ENCODE measurements at places on chromosomes 6 and 20. TPM values are rescaled to one million over a fixed set of nuclear protein-coding genes. Genes with fewer than 3 reads are reported as not detected.

DNA sequence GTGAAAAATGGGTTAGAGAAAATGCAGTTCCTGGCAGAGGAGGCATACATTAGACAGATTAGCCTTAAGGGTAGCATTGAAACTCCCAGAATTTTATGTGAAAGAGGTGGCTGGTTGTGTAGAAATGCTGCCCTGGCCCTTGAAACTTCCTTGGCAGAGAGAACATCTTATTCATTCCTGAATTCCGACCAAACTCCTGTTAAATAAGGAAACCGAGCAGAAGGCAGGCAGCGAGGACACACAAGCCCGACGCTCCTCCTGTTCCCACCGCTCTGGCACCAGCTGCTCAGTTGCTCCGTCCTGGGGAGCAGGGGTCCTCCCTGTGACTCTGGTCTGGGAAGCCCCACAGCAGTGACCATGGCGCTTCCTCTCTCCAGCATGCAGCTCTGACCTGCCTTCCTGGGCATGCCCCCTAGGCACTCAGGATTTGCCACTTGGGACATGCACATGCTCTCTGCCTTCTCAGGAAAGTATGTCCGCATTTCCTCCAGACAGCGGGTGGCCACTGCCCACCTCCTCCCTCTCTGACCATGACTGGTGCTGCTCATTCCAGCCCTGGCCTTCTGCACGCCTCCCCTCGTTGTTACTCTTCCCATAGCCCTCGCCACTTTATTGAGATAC, 35.2 kb upstream of the CLDN20 start:
- DNase-seq, result peak; percentile 32

DNA sequence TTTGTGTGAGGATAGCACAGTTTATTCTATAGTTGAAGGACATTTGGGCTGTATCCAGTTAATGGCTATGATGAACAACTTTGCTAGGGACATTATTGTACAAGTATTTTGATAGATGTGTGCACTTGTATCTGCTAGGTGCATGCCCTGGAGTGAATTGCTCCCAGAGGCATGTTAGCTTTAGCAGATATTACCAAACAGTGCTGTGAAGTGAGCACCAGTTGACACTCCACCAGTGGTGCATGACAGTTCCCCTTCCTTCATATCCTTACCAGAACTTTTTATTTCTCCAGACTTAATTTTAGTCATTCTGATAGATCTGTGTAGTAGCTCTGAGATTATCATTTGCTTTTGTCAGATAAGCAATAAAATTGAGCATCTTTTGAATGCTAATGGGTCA, 48.9 kb upstream of the ENPP5 start:
- no peak for DNase-seq

DNA sequence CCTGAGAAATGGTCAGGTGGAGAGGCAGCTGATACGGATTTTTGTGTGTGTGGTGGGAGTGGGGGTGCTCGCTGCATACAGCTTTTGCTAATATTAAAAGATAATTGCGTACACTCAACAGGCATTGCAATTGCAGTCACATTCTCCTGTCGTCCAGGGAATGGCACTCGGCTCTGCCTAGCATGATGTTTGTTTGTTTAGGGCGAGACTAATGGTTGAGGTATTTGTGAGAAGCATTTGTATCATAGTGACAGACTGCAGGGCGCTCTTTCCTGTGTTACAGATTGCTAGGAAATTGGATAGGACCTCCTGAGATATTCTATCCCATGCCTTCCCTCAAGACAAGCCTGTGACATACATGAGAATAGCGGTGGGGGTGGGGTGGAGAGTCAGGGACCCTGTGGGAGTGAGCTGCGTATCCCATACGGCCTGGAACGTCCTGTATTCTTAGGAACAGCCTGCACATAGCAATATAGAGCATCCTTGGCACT, 207.4 kb downstream of the SOX4 start:
- no peak for DNase-seq

DNA sequence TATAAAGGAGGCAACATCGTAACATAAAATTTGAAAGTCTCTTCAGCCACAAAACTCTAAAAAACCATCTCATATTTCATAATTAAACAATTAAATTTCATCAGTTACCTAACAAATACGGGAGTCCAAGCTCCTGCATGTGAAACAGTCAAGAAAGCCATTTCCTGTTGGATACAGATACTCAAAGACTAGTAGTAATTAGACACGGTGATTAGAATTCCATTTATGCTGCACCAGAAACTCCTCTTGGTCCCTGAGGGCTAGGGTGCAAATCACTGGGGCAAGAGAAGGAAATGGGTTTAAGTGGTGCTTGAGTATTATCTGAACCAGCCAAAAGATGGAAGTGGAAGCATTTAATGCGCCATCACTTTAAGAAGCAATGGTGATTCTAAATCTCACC, 27.4 kb downstream of the TRAM2 start:
- DNase-seq, result no peak

Gene RGS17
- total RNA-seq, result 1.3 TPM

- DNase-seq, result no peak
Measured at GRCh38 chr6:50707652-50708300, 5.5 kb upstream of the TFAP2D start.

- DNase-seq, result no peak
Measured at GRCh38 chr6:53043581-53043980, 21.6 kb upstream of the FBXO9 start.

- no peak for DNase-seq
Measured at GRCh38 chr6:19322691-19323485, 514.3 kb upstream of the ID4 start.

- no peak for DNase-seq
Measured at GRCh38 chr20:8126841-8127378, 5.2 kb upstream of the PLCB1 start.

GRCh38 chr6:165854061-165854862, 191.2 kb upstream of the PDE10A start:
- no peak for DNase-seq

DNA sequence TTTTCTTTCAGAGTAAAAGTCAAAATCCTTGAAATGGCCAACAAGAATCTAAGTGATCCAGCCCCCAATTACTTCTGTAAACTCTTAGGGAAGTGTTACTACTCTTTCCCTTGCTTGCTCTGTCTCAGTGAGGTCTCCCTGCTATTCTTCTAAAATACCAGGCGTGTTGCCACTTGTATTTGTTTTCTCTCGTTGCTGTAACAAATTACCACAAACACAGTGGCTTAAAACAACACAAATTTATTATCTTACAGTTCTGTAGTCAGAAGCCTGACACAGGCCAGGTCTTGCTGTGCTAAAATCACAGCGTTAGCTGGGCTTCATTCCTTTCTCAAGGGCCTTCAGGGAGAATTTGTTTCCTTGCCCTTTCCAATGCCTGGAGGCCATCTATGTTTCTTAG, 59.9 kb downstream of the HECA start:
- peak; percentile 36 for DNase-seq

Gene FAM83C
- total RNA-seq, result not detected

Gene PLTP
- total RNA-seq, result 10.4 TPM

GRCh38 chr6:130412556-130413290, 46.9 kb downstream of the TMEM200A start:
- peak; percentile 67 for DNase-seq

Gene PLA2G7
- total RNA-seq, result not detected

DNA sequence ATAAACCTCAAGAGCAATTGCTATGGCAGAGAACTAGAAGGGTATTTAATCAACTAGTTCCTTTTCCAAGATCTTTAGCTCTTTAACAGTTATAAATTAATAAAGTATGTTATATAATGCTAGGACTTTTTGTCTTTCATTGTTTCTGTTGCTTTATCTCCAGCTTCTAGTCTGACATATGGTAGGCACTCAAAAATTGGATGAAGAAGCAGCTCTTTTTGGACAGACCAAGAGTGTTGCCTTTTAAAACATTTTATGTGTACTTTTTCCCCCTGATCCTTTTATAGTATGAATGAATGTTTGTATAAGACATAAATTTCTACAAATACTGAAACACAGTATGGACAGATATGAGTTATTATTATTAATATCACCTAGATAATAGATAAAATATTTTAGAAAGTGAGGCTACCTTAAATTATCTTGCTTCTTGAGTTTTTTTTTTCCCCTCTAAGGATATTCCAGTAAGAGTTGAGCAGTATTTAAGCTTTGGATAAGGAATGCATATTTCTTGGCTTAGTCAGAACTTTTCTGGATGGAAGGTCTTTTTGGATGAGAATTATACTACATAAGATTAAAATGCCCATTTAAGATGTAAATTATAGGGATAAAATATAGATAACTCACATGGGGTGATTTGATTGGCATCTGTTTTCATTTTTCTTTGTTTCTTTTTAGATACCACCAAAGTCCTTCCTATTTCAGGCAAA, 16.6 kb downstream of the LAMA2 start:
- no peak for DNase-seq

- no peak for DNase-seq
Measured at GRCh38 chr6:135269481-135269891, 88.4 kb downstream of the MYB start.

DNA sequence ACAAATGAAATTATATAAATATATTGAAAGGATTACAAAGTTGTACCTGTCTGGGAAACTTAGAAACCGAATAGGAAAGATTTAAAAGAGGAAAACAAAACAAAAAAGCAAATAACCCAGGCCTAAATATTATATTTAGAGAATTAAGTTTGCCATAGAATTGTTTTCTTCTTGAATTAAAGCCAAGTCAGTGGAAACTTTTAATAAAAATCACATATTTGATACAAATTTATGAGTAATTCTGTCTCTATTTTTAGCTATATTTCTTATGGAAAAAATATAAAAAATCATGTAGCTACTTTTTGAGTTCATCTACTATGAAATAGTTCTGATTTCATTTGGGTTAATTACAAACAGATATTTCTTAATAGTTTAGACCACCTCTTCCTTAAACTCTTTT, 470.2 kb upstream of the HSF2 start:
- no peak for DNase-seq

GRCh38 chr6:35327349-35328027, 14.9 kb upstream of the PPARD start:
- peak; percentile 60 for DNase-seq

- DNase-seq, result no peak
Measured at GRCh38 chr20:16129411-16129810, 443.8 kb downstream of the KIF16B start.

DNA sequence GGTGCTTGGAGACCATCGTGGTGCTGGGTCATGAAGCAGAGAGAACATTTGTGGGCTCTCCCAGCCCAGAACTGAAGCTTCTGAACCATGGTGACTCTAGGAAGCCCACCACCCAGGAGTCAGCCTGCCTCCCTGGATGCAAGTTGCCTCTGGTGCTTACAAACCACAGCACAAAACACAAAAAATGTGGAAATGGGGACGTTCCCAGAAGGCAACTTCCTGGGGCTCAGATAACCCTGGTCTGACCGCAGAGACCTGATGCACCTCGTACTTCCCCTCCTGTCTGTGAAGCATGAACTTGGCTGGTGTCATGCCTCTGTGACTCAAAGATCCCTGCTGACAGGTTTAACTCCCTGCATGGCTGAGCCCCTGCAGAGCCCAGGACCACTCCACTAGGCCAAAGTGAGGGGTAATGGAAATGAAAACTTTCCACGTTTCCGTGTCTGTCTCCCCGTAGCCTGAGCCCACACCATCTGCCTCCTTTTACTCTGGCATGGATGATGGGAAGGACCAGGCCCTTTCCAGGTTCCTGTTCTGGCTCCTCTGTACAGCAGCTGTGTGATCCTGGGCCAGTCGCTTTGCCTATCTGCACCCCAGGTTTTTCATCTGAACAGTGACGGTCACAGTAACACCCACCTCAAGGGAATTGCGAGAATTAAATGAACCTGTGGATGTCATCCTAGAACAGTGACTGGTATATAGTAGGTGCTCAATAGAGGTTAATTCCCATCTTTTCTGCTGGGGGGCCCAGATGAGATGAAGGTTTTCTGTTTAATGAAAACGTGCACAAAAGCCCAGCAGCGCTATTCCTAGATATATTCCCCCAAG, 57.7 kb downstream of the PPP1R16B start:
- DNase-seq, result no peak

Gene LINC00237
- not detected for total RNA-seq

Gene WFDC10B
- not detected for total RNA-seq

- peak; percentile 39 for DNase-seq
Measured at GRCh38 chr20:53707371-53708055, 113.9 kb upstream of the ZNF217 start.

DNA sequence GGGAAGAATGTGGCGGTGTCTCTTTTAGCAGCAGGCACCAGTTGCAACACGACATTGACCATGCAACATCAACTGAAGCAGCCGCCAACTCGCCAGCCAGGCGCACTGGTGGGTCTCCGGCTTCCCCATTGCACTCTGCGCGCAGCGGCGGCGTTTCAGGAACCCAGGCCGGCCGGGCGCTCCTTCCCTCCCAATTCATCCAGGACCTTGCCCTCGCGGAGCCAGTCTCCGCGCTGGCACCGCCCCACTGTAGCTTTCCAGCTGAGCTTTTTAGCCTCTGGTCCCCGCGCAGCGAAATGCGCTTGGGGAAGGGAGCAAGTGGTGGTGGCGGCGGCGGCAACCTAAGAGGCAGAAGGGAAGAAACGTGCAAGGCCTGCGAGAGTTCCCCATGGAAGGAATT, 297.9 kb upstream of the RIMS1 start:
- DNase-seq, result no peak

DNA sequence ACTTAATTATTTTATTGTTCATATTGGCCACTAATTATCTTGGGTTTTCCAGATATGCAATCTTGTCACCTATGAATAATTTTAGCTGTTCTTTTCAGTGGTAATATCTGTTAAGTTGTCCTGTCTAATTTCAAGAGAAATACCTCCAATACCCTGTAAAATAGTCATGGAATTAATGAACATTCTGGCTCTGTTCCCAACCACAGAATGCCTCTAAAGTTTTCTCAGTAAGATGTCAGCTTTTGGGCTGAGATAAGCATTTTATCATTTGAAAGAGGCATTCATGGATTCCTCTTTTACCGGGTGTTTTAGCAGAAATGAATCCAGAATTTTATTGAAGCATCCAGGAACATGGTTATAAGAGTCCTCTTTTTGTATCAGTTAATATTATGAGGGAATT, 109.3 kb downstream of the WDR27 start:
- peak; percentile 80 for DNase-seq

- DNase-seq, result no peak
Measured at GRCh38 chr6:167699141-167699931, 127.4 kb upstream of the AFDN start.

DNA sequence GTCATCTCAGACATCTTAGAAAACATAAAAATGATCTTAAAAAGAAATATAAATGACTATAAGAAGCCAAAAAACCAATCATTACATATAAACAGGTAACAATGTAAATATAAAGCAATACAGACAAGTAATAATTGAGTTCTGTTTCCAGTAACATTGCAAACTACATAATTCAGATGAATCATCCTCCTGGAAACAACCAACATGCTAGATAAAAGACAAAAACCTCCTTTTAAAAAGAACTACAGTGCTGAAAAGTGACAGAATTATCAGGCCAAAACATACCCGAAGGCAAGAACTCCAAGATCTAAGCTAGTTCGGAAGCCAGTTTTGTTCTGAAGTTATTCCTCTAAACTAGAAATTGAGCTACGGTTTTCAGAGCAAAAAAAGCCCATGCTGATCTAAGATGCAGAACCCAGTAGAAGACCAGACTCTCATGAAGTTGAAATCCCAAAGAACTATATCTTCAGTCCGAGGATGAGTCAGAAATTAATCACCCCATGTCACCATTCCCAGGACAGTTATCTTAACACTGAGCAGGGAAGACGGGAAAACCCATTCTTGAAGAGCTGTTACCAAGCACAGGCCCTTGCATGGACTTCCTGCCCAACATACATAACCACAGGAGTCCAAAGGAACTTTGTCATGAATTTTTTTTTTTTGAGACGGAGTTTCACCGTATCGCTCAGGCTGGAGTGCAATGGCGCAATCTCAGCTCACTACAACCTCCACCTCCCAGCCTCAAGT, 9.8 kb downstream of the PGM3 start:
- DNase-seq, result peak; percentile 99

Gene C20orf144
- under 0.01 TPM for total RNA-seq

Gene CSNK2B
- 136 TPM for total RNA-seq
